ENCODE measurements at places on chromosomes 4 and X. TPM values are rescaled to one million over a fixed set of nuclear protein-coding genes. Genes with fewer than 3 reads are reported as not detected.

DNA sequence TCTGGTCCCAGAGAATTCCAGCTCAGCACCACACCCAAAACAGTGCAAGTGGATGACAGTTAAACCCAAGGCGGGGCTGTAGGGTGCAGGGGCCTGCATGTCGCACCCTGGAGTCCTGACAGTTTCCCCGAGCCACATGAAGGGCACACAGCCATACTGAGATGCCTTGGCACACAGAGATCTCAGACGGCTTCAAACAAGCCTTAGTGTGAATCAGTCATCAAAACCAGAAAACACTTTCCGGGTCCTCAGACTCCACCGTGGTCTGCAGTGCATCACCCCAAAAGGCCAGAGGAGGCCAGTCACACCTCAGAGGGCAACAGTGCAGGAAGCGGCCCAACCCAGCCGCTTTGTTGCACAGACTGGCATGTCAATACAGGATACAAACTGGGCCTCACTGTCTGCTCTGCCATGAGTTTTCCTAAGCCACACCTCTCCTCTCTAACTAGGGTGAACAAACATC lies 64.6 kb upstream of the ENPP6 start:
- no peaks in the 10 kb centered on the region for H3K27me3 ChIP-seq
- DNase-seq = no peak
- no peak overlapping the region for H3K4me3 ChIP-seq

- H3K4me3 ChIP-seq = no peak overlapping the region
- no peaks in the 10 kb centered on the region for H3K4me1 ChIP-seq
- DNase-seq = no peak
- H3K27me3 ChIP-seq = no peaks in the 10 kb centered on the region
Observed at GRCh38 chr4:173318648-173319211, 15.4 kb downstream of the HMGB2 start.

DNA sequence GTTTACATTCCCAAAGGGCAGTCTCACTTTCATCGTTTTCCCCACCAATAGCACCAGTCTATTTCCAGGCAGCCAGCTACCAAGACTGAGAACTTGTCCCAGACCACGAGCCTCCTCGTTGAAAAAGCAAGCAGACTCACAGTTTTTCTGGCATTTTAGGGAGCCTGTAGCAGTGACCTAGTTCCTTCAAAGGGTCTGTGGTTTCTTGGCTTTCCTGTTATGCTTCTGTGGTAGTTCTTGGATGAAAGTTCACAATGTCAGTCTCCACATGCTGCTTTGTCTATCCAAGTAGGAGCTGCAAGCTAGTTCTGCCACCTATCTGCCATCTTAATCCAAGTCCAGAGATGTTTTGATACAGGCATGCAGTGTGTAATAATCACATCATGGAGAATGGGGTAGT lies 151.6 kb upstream of the ZC4H2 start:
- no peaks in the 10 kb centered on the region for H3K27me3 ChIP-seq
- no peaks in the 10 kb centered on the region for H3K36me3 ChIP-seq
- DNase-seq = no peak

DNA sequence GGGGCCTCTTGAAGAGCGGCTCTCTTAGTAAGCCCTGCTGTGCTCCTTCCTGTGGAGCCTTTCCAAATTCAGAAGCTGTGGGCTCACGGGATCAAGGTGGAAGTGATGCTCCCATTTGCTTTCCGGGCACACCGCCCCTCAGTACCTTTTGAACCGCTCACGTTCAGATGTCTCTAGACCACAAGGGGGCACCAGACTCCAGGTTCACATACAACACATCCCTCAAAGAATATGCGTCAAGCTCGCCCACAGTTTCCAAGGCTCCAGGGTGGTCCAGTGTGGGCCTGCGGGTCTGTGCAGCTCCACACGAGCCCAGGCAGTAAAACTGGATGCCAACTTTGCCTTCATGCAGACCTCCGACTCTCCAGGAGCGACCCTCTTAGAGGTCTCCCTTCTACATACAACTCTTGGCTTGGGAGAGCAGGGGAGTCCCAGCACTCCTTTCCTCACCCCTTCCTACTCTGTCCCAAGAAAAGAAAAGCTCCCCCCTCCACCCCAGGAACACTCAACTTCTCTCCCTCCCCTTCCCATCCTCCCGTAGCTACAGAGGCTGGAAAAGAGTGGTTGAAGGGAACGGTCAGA lies 11.0 kb downstream of the SUPT20HL1 start:
- H3K27ac ChIP-seq = no peak overlapping the region
- no peaks in the 10 kb centered on the region for H3K4me1 ChIP-seq
- no peaks in the 10 kb centered on the region for H3K36me3 ChIP-seq
- DNase-seq = peak; percentile 61

AFF1 gene
- 55.8 TPM for total RNA-seq

DNA sequence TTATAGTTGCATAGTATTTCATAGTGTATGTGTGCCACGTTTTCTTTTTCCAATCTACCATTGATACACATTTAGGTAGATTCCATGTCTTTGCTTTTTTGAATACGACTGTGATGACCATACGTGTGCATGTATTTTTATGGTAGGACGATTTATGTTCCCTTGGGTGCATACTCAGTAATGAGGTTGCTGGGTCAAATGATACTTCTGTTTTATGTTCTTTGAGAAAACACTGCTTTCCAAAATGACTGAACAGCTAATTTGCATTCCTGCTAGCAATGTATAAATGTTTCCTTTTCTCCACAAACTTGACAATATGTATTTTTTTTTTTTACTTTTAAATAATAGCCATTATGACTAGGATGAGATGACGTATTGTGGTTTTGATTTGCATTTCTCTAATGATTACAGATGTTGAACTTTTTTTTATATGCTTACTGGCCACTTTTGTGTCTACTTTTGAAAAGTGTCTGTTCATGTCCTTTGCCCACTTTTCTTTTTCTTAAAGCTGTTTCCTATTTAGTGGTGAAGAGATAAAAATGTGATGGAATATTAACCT lies 969.5 kb upstream of the NDST4 start:
- no peaks in the 10 kb centered on the region for H3K4me1 ChIP-seq
- no peak for DNase-seq
- H3K36me3 ChIP-seq = no peaks in the 10 kb centered on the region
- H3K4me3 ChIP-seq = no peak overlapping the region
- no peaks in the 10 kb centered on the region for H3K27me3 ChIP-seq

OPN1MW gene
- total RNA-seq = not detected

NAA11 gene
- total RNA-seq = not detected

DNA sequence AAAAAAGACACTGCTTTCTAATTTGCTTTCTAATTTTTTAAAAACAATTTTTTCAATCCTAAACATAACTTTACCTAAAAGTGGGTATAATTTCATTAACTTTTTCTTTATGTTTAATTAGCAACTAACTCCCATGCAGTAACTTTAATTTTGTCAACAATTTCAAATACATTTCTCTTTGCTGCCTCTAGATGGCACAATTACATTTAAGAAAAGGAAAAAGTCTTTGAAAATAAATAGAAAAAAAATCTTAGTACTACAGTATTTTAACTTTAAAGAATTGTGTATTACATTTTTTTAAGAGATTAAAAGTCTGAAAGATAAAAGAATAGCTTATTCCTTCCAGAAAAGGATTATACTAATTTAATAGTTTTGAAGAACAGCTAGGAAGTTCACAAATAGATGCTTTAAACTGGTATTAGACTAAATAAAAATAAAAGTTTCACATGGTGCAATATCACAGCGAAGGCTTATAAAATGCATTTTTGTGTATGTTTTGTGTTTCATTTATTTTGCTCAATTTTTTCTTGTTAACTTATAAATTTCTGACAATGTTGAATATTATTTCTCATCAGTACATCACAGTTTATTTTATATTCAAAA lies 105.1 kb downstream of the ADGRA3 start:
- no peak overlapping the region for H3K4me3 ChIP-seq
- no peak for DNase-seq
- no peak overlapping the region for H3K27ac ChIP-seq
- no peaks in the 10 kb centered on the region for H3K27me3 ChIP-seq
- peaks cover 8% of the 10 kb centered on the region for H3K36me3 ChIP-seq
- peaks cover 3% of the 10 kb centered on the region for H3K4me1 ChIP-seq

DNA sequence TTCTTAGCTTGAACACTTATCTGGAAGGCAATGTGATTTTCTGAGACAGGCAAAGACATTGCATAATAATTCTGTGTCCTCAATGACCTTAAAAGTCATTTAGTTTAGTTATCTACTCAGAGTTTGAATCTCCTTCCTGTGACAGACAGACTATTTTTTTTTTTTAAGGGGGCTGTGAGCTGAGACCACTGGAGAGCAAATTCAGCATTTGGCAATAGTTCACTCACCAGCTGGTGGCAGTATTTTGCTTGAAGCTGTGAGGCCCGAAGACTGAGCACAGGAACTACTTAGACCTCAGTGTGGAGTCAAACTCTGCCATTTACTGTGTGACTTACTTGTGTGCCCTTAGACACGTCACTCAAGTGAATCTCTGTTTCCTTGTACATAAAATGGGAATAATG lies 22.9 kb upstream of the CPE start:
- H3K27me3 ChIP-seq = no peaks in the 10 kb centered on the region
- no peaks in the 10 kb centered on the region for H3K4me1 ChIP-seq
- no peak for DNase-seq
- no peak overlapping the region for H3K4me3 ChIP-seq
- H3K36me3 ChIP-seq = no peaks in the 10 kb centered on the region
